Placental epithelial cell (primary cell): ENCODE measurements at places on chromosomes 11 and 22. TPM values are rescaled to one million over a fixed set of nuclear protein-coding genes. Genes with fewer than 3 reads are reported as not detected.

The MS4A6A gene
- not detected in 2 replicates for total RNA-seq

The RAPSN gene
- 0.79 and 1.6 TPM in 2 replicates for total RNA-seq

The MMP11 gene
- total RNA-seq: 3.7 and 5.9 TPM in 2 replicates

The TMEM25 gene
- 42.0 and 60.8 TPM in 2 replicates for total RNA-seq

The DGCR6 gene
- total RNA-seq: 2.0 and 5.5 TPM in 2 replicates

The HMOX1 gene
- total RNA-seq: 7.9 and 8.4 TPM in 2 replicates

The GNB1L gene
- total RNA-seq: 4.7 and 11.2 TPM in 2 replicates

The OR2AG1 gene
- not detected in 2 replicates for total RNA-seq

The SUSD2 gene
- 1.2 and 2.0 TPM in 2 replicates for total RNA-seq

The FGF19 gene
- not detected in 2 replicates for total RNA-seq

The CNGA4 gene
- 0.39 TPM in 1 of 2 replicates, not detected in the other for total RNA-seq

The CRYBB3 gene
- total RNA-seq: not detected in 2 replicates

The CD6 gene
- total RNA-seq: 0.65 TPM in 1 of 2 replicates, not detected in the other

The MMP1 gene
- total RNA-seq: 0.39 and 0.43 TPM in 2 replicates

The PGM2L1 gene
- total RNA-seq: 7.5 and 7.6 TPM in 2 replicates

The WBP2NL gene
- 1.2 TPM in 2 replicates for total RNA-seq

The ISX gene
- not detected in 2 replicates for total RNA-seq

The NXPE1 gene
- total RNA-seq: not detected in 2 replicates
